CD14-positive monocyte (primary cell): ENCODE measurements at places on chromosomes 2 and 18.

GRCh38 chr18:23612434-23613090, 26.3 kb upstream of the NPC1 start:
- DNase-seq, result no peak

- DNase-seq, result no peak
Measured at GRCh38 chr2:105804266-105804665, 59.6 kb downstream of the NCK2 start.

GRCh38 chr18:29378651-29379136, 1201.8 kb upstream of the CDH2 start:
- no peak for DNase-seq

DNA sequence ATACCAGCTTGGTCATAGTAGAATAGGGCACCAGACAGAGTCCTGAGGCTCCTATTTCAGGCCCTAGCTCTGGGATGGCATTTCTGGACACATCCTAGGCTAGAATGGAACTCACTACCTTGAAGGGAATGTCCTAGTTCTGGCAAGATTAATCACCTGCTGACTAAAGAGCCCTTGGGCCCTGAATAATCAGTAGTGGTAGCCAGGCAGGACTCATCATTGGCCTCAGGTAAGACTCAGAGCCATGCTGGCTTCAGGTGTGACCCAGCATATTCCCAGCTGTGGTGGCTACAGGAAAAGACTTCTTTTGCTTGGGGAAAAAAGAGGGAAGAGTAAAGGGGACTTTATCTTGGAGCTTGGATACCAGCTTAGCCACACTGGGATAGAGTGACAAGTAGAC, 131.0 kb upstream of the SRD5A2 start:
- no peak for DNase-seq

- no peak for DNase-seq
Measured at GRCh38 chr2:25237764-25238163, 69.4 kb upstream of the POMC start.

DNA sequence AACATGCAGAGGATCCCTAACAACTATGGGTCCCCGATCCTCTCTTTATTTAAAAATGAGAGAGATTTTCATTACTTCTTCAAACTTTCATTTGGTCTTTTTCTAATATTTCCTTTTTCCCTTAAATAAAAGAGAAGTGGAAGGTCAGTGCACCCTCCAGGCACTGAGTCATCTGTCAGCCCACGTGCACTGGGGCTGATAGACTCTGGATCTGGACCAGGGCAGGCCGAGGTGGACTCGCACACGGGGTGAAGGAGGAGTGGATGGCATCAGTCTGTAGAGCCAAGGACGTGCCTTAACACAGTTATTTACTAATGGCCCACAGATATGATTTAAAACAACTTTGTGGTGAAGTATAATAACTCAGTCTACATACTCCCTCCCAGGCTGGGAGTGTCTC, 214.4 kb upstream of the TMEM200C start:
- DNase-seq, result no peak

DNA sequence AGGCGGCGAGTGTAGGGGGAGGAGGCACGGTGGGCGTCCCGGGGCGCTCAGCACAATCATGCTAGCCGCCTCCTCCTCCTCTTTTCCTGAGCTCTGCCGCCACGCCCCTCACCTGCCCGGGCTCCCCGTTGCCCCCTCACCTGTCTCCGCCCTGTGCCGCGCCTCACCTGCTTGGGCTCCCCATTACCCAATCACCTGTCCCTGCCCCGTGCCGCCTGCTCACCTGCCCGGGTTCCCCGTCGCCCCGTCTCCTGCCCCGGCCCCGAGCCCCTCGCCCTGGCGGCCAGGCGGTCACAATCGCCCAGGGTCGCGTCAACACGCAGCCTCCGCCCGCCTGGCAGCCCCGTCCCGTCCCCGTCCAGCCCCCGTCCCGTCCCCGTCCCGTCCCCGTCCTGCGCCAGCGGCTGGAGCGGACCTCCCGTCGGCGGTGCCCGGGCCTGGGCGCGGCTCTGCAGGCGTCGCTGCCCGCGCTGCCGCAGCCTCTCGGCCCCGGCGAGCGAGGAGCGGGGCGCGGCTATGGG, at the start of gene DCDC2C:
Gene DCDC2C, plus strand, starts transcription at position 340 of the 521 bp plus-strand sequence. Its CDS starts 177 bp downstream, at position 517.
- DNase-seq, result no peak

DNA sequence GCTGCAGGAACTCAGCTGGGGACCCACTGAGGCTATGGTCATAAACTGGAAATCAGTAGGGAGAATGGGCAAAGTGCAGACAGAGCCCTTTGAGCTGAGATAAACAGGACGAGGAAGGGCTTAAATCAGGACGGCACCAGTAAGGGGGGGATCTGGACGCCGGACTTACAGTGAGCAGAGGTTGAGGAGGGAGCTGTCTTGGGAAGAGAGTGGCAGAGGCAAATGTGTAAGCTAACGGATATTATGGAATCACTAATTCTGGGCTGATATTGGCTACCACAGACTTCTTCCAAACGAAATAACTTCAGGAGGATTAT, 539 bp downstream of the CYP27A1 start:
- no peak for DNase-seq

- no peak for DNase-seq
Measured at GRCh38 chr2:181334158-181334826, 122.9 kb upstream of the ITGA4 start.

DNA sequence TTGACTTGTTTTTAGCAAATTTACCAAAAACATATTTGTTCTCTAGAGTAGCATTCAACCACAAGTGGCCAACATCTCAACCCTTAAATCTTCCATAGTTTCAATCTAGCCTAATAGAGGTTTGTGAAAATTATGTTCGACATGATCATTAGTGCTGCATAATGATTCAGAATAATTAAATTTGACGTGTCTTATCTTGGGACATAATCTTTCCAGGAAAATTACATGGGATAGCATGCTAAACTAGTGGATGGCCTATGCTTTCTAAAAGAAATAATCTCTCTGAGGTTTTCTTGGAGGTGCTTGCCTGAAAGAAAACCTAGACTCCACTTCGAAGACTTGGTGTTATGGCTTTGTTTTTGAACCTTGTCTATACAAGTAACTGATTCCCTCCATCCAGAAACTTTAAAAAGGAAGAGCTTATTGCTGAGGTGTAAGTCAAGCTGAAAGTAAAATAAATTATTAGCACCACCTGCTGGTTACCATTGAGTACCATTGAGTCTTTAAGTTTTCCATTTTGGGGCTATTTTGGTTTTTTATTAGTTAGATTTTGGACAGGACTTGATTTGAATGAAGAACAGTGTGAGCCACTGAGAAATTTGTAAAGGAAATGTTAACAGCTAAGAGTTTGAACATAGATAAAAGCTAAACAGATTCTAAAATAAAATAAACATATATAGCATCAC, 32.7 kb downstream of the COX7A2L start:
- no peak for DNase-seq

- DNase-seq, result no peak
Measured at GRCh38 chr2:188130317-188130716, 161.4 kb upstream of the GULP1 start.
